Smooth muscle cell of bladder (primary cell): ENCODE measurements at places on chromosomes 11 and 22. TPM values are rescaled to one million over a fixed set of nuclear protein-coding genes. Genes with fewer than 3 reads are reported as not detected.

NLRP14 gene
- total RNA-seq: 0.09 and 0.14 TPM in 2 replicates

MS4A6A gene
- not detected in 2 replicates for total RNA-seq

ZC3H7B gene
- 57.3 and 58.1 TPM in 2 replicates for total RNA-seq

OPCML gene
- total RNA-seq: not detected in 2 replicates

NRGN gene
- 0.14 TPM in 1 of 2 replicates, not detected in the other for total RNA-seq

PGA5 gene
- not detected in 2 replicates for total RNA-seq

TEX12 gene
- 0.14 and 0.28 TPM in 2 replicates for total RNA-seq

HOATZ gene
- not detected in 2 replicates for total RNA-seq

DYNC2H1 gene
- 62.8 and 71.3 TPM in 2 replicates for total RNA-seq

HPX gene
- 0.43 and 0.46 TPM in 2 replicates for total RNA-seq

TMPRSS13 gene
- total RNA-seq: not detected in 2 replicates

OR10AG1 gene
- total RNA-seq: not detected in 2 replicates

IFITM5 gene
- not detected in 2 replicates for total RNA-seq

LINC01488 gene
- total RNA-seq: not detected in 2 replicates

C11orf65 gene
- 0.83 and 1.3 TPM in 2 replicates for total RNA-seq

SMC1B gene
- not detected in 2 replicates for total RNA-seq

NXPE1 gene
- 0.09 TPM in 1 of 2 replicates, not detected in the other for total RNA-seq

CXCR5 gene
- total RNA-seq: not detected in 2 replicates

NLRX1 gene
- total RNA-seq: 14.4 and 17.7 TPM in 2 replicates

GRAP2 gene
- under 0.01 TPM in 1 of 2 replicates, not detected in the other for total RNA-seq
